Kidney epithelial cell (primary cell): ENCODE measurements at places on chromosomes 5 and 9. TPM values are rescaled to one million over a fixed set of nuclear protein-coding genes. Genes with fewer than 3 reads are reported as not detected.

The ZCCHC9 gene
- total RNA-seq = 16.3 and 18.8 TPM in 2 replicates

The TERT gene
- total RNA-seq = 0.21 TPM in 1 of 2 replicates, not detected in the other

The GPR150 gene
- 0.25 TPM in 1 of 2 replicates, not detected in the other for total RNA-seq

The TMEM174 gene
- total RNA-seq = not detected in 2 replicates

The LCN6 gene
- not detected in 2 replicates for total RNA-seq

The TMEM215 gene
- not detected in 2 replicates for total RNA-seq

The CDKN2B-AS1 gene
- 0.04 and 0.14 TPM in 2 replicates for total RNA-seq

The STC2 gene
- 136 and 219 TPM in 2 replicates for total RNA-seq

The AGTPBP1 gene
- total RNA-seq = 18.2 and 21.8 TPM in 2 replicates

The LRRC19 gene
- total RNA-seq = under 0.01 TPM in 1 of 2 replicates, not detected in the other

The SAXO1 gene
- under 0.01 TPM in 1 of 2 replicates, not detected in the other for total RNA-seq

The FAM153A gene
- 0.41 TPM in 1 of 2 replicates, not detected in the other for total RNA-seq

The RAPGEF6 gene
- total RNA-seq = 10.0 TPM in 2 replicates

The CETN3 gene
- 13.1 and 16.3 TPM in 2 replicates for total RNA-seq

The GAPT gene
- not detected in 2 replicates for total RNA-seq

The PDE8B gene
- total RNA-seq = 0.21 and 0.33 TPM in 2 replicates

The AGXT2 gene
- not detected in 2 replicates for total RNA-seq

The MEIKIN gene
- total RNA-seq = not detected in 2 replicates

The FABP6 gene
- total RNA-seq = not detected in 2 replicates

The IL13 gene
- total RNA-seq = not detected in 2 replicates

The C6 gene
- total RNA-seq = not detected in 2 replicates

The DRD1 gene
- 0.07 TPM in 1 of 2 replicates, not detected in the other for total RNA-seq

The GLRA1 gene
- total RNA-seq = not detected in 2 replicates

The SLC24A2 gene
- under 0.01 TPM in 1 of 2 replicates, not detected in the other for total RNA-seq

The SPATA31D3 gene
- total RNA-seq = not detected in 2 replicates

The ANKRD34B gene
- 1.5 and 2.2 TPM in 2 replicates for total RNA-seq
